Activated naive CD4-positive, alpha-beta T cell treated with anti-CD3 and anti-CD28 coated beads for 36 hours (primary cell): ENCODE measurements at places on chromosomes 1 and 21. TPM values are rescaled to one million over a fixed set of nuclear protein-coding genes. Genes with fewer than 3 reads are reported as not detected.

The CELA3A gene
- not detected for total RNA-seq

The MTARC1 gene
- total RNA-seq: not detected

The CEP170 gene
- 52.9 TPM for total RNA-seq

The RBM11 gene
- total RNA-seq: 4.9 TPM

The KRTAP7-1 gene
- total RNA-seq: not detected

The DPYD gene
- 11.1 TPM for total RNA-seq

The LAD1 gene
- not detected for total RNA-seq

The ITGB2 gene
- 182 TPM for total RNA-seq

The TYW3 gene
- 30.9 TPM for total RNA-seq

The NPHS2 gene
- not detected for total RNA-seq

The GSTM1 gene
- not detected for total RNA-seq

The OR6N1 gene
- total RNA-seq: not detected

The MAP3K7CL gene
- 6.3 TPM for total RNA-seq

The LRRC40 gene
- total RNA-seq: 20.5 TPM

The ZNF496 gene
- total RNA-seq: 10.6 TPM

The COL18A1 gene
- total RNA-seq: 10.3 TPM

The DNALI1 gene
- total RNA-seq: not detected

The WNT9A gene
- total RNA-seq: not detected

The NUP210L gene
- 0.02 TPM for total RNA-seq

The CNIH3 gene
- total RNA-seq: 0.59 TPM

The C8A gene
- total RNA-seq: not detected

The B4GALT2 gene
- total RNA-seq: 18.7 TPM

The NCAM2 gene
- total RNA-seq: not detected

The ATAD3B gene
- total RNA-seq: 32.7 TPM

The BACH1 gene
- total RNA-seq: 22.6 TPM

The FCRL4 gene
- not detected for total RNA-seq

The GABRD gene
- not detected for total RNA-seq

The OR2T35 gene
- not detected for total RNA-seq

The KRTAP20-4 gene
- not detected for total RNA-seq

The ATP1A4 gene
- total RNA-seq: not detected

The ADAM30 gene
- total RNA-seq: not detected

The GNG4 gene
- 0.15 TPM for total RNA-seq

The PADI3 gene
- total RNA-seq: not detected
